ENCODE measurements at places on chromosomes 3 and 15.

- no peak for DNase-seq
These were observed 12.8 kb downstream of the ARMC8 start for GRCh38 chr3:138199851-138200250.

GRCh38 chr15:66452971-66453580 is 44.5 kb downstream of the SNAPC5 start:
- DNase-seq, result no peak

- DNase-seq, result no peak
These were observed 9.8 kb upstream of the SLC9C1 start for GRCh38 chr3:112303764-112304325.

- no peak for DNase-seq
These were observed 18.2 kb downstream of the ATP1B3 start for GRCh38 chr3:141894524-141895176.

DNA sequence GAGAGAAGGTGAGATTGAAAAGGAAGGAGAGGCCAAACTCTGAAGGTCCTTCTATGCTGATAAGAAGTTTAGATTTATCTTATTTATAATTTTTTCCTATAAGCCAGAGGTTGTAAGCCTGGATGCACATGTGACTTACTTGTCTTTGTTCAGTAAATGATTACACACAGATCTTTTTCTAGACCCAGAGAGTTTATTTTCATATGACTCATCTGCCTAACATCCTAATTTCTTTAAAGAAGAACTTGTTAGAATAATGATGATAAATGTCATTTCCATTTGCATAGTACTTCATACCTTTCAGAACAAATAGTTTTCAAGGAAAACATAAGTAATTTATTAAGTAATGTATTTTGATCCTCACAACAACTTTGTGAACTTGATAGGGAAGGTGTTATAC is 434.8 kb upstream of the DPH6 start:
- no peak for DNase-seq

GRCh38 chr3:129506231-129506742 is 22.2 kb upstream of the RHO start:
- no peak for DNase-seq

DNA sequence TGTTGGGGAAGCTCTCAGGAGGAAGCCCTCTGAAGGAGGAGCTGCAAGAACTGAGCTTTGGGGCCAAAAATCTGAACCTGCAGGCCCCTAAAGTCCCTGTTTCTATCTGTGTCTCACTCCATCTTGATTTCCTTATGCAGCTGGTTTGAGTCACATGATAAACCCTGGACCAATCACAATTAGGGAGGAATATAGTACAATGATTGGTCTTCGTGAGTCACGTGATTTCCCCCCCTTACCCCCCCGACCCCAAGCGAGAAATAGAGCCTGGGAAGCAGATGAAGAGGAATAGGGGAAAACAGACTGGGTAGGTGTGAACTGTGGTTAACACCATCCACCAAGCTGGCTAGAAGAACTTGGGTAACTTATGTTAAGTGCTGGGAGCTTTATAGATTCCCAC is 12.9 kb downstream of the CRABP1 start:
- no peak for DNase-seq

DNA sequence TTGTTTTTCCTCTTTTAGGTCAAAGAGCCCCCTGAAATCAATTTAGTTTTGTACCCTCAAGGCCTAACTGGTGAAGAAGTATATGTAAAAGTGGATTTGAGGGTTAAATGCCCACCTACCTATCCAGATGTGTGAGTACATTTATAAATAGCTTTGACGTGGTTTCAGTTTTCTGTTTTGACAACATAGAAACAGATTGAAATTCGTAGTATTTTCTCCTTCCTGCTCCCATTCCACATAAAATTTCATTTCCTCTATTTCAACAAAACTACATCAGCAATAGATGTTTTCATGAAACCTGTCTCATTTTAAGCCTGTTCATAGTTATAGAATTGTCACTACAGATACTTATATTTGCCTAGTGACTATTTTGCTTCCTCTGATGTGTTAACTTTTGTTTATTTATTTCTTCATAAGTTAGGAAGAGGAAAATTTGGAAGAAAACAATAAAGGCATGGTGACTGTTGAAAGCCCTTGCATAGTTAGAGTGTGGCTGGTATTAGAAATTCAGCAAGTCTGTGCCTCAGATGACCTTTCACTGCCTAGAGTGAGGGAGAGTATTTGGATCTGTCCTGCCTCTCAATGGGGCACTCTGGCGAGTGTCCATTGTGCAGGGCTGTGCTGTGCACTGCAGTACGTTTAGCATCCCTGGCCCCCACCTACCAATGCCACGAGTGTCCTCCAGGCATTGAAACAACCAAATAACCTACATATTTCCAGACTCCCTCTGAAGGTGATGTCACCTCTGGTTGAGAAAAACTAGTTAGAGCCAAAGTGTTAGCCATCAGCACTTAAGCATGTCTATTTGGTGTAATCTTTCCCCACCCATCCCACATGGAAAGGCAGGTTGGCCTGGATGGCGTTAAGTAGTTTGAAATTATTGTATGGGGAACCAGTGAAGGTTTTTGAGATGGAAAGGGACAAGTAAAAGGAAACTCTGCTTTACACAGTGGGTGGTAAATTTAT is 5.9 kb downstream of the EIF2AK4 start:
- no peak for DNase-seq

DNA sequence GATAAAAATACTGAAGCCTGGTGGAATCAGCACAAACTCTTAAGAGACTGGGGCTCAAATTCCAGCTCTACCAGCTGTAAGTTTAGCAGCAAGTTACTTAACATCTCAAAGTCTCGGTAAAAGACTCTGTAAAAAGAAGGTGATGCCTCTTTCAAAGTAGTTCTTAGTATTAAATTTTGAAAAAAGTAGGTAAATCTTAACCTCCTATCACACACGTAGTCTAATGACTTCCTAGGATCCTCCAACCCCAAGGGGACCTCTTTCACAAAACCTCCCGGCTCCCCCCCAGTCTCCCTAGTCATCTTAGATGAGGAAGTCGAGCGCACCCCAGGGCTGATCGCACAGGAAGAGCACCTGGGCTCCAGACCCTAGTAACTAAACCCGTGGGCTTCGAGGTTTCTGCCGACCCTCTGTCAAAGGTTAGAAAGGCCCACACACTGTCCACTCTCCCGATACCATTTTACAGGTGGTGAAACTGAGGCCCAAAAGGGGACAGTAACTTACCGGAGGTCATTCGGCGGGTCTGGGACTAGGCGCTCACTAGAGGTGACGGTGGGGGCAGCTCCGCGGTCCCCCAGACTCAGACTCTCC is 427 bp downstream of the MBD4 start:
- peak; percentile 76 for DNase-seq

DNA sequence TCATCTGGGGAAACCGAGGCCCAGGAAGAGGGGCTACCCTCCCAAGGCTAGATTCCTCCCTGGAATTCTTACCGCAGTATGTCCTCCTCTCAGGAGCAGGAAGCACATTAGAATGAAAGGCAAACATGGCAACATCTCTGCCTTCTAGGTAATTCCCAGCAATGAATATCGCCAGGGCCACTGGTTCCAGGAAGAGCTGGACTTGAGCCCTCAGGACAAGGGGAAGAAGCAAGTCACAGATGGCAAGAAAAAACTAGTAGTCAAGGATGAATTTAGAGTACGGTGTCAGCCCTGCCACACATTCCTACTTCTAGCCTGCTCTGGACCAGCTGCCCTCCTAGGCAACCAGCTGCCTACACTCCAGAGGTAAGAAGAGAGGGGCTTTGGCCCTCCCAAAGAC is 42.9 kb downstream of the MEGF11 start:
- DNase-seq, result no peak

GRCh38 chr3:168863561-168863960 is 767.8 kb upstream of the GOLIM4 start:
- no peak for DNase-seq
